ENCODE measurements at places on chromosomes 4 and X.

DNA sequence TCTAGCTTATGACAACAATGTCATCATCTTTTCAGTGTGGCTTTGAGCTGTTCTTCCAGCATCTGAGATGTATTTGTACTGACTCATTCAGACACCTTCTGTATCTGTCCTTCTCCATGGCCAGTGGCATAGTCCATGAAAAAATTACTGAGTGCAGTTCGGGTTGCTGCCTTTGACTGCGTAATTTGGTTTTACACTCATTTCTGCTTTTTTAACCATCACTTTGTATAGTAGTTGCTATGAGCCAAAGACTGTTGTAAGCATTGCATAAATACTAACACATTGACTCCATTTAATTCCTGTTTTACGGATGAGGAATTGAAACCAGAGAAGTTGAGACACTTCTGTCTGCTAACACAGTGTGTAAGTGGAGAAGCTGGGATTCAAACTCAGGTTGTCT is 190.7 kb upstream of the MID1 start:
- no peak for DNase-seq

GRCh38 chrX:129925305-129926092 is 19.5 kb downstream of the UTP14A start:
- peak; percentile 49 for DNase-seq

GRCh38 chrX:21798677-21799219 is 40.7 kb upstream of the MBTPS2 start:
- no peak for DNase-seq

DNA sequence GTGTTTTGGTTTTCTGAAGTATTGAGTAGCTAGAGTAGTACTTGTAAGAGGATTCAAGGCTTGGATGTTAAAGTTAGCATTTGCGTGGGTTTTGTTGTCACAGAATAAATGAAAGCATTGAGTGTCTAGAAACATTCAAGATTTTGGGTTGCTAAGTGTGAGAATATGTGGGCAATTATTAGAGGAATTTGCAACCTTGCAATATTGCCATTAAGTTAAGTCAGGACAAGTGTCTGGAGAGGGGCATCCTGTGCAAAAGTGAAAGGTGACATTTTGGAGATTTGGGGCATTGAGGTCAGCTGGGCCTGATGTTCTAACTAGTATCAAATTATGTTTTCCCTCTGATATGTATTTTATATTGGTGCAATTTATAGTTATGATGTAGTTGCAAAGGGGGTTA is 533.9 kb upstream of the GRID2 start:
- DNase-seq, result no peak

DNA sequence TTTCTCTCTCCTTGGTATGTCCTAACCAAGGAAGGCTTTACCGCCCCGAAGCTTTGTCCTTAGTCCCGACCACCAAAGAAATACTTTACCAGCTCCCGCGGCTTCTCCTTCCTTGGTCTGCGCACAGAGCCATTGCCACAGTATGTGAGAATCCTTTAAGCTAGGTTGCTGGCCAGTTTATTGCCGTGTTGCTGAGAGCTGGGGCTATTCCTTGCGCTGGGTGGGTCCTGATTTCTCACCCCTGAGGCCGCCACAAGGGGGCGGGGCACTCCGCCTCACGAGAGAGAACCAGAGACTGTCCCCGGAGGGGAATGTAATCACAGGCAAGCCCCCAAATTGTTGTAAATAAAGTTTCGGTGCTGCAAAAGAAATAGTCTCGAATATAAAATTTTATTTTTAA is 331.0 kb upstream of the PCDH10 start:
- DNase-seq, result no peak

GRCh38 chrX:9581771-9582385 is 117.0 kb downstream of the TBL1X start:
- no peak for DNase-seq

DNA sequence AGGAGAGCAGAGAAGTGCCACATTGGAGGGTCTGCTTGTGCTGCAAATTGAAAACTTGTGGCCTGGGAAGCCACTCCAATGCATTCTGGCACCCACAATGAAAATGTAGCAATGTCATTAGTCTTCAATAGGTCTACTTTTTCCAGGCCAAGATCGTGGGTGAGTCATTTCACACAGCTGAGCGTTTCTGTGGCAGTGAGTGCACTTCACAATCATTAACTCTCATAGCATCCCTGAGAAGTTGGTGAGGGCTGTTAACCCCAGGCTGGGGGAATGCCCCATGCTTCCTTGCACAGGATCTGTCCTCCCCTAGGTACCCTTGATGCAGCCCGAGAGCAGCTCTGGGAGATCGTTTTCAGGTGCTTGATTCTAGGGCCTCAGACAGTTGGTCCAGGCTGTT is 196.8 kb upstream of the ATP6AP2 start:
- DNase-seq, result no peak

DNA sequence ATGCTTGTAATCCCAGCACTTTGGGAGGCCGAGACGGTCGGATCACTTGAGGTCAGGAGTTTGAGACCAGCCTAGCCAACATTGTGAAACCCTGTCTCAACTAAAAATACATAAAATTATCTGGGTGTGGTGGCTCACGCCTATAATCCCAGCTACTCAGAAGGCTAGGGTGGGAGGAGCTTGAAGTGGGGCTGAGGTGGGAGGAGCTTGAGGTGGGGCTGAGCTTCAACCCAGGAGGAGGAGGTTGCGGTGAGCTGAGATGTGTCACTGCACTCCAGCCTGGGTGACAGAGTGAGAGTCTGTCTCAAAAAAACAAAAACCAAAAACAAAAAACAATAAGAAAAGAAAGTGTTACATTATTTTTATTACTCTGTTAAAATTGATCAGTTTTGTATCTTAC is 1164.4 kb upstream of the IGFBP7 start:
- DNase-seq, result no peak

- DNase-seq, result no peak
Measured at GRCh38 chrX:3567686-3568085, 145.8 kb downstream of the PRKX start.

DNA sequence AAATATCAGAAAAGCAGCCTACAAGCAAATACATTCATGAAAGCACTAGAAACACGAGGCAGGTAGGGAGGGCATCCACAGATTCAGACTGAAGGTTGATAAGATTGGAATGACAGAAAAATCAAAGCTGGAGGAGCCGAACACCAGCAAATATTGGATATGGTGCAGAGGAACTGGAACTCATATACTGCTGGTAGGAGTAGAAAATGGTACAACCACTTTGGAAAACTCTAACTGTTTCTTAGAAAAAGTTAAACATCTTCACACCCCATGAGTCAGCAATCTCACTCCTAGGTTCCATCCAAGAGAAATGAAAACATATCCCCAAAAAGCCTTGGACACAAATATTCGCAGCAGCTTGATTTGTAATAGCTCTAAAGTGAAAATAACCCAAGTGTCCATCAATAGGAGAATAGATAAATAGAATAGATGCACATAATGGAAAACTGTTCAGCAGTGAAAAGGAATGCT is 27.1 kb downstream of the CD99L2 start:
- no peak for DNase-seq

DNA sequence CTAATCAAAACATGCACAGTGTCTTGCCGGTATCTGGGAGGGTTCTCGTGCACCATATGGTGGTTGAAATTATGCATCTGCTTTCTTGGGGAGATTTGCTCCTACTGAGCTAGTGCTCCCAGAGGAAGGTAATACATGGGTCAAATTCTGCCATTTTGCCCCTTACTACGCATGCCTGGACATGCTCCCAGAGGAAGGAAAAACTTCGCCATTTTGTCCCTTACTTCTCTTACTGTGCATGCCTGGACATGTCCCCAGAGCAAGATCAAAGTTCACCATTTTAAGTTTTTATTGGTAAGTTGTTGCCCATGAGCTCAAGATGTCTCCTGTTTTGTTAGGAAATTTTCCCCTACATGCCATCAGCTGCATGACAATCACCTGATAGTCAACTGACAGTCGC is 252.1 kb upstream of the KLHL4 start:
- DNase-seq, result no peak

Measured in T-helper 9 cell (primary cell).